GM23248 (cell line): ENCODE measurements at places on chromosomes 13 and 19. TPM values are rescaled to one million over a fixed set of nuclear protein-coding genes. Genes with fewer than 3 reads are reported as not detected.

- DNase-seq = no peak
These were observed 251.2 kb upstream of the SGCG start for GRCh38 chr13:22929381-22930126.

Gene NBEA
- total RNA-seq = 3.7 and 5.7 TPM in 2 replicates

- no peak for DNase-seq
These were observed 43.8 kb downstream of the DNM2 start for GRCh38 chr19:10761443-10762250.

- peak; percentile 56 for DNase-seq
These were observed 9.5 kb downstream of the GAS6 start for GRCh38 chr13:113854238-113855011.

GRCh38 chr19:38503077-38503410 is 69.6 kb downstream of the RYR1 start:
- no peak for DNase-seq

GRCh38 chr19:57566396-57567265 is 7.0 kb upstream of the ZNF550 start:
- DNase-seq = peak; percentile 47

Gene CCNA1
- total RNA-seq = not detected in 2 replicates

GRCh38 chr19:5131506-5132205 is 162.7 kb downstream of the KDM4B start:
- no peak for DNase-seq

DNA sequence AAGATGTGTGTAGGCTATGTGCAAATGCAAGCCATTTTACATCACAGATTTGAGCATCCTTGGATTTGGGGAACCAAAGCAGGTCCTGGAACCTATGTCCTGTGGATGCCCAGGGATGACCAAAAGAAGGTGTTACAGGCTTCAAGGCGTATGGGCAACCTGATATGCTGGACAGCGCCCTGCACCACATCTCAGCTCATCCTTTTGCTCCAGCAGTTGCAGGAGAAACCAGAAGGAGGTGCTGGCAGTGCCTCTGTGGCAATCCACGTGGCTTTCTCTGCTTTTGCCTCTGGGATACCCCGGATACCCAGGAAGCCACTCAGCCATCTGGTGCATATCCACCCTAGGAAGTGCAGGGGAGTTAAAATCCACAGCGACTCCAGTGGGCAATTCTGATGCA is 110.3 kb upstream of the VSTM2B start:
- peak; percentile 12 for DNase-seq

Gene ANKLE1
- 0.54 and 1.4 TPM in 2 replicates for total RNA-seq

GRCh38 chr13:24223341-24224231 is 63.1 kb downstream of the SPATA13 start:
- DNase-seq = no peak

GRCh38 chr19:1503089-1503924 is 9.5 kb downstream of the ADAMTSL5 start:
- peak; percentile 74 for DNase-seq

GRCh38 chr19:46945694-46946489 is 73.7 kb upstream of the NPAS1 start:
- peak; percentile 56 for DNase-seq

Gene TNNI3
- not detected in 2 replicates for total RNA-seq

Gene CD70
- not detected in 2 replicates for total RNA-seq

- DNase-seq = peak; percentile 91
These were observed 36.0 kb downstream of the MBNL2 start for GRCh38 chr13:97257800-97258799.

- peak; percentile 6 for DNase-seq
These were observed 804 bp upstream of the MIER2 start for GRCh38 chr19:345320-345879.

Gene MYO9B
- 49.1 and 71.8 TPM in 2 replicates for total RNA-seq

Gene IGFL3
- not detected in 2 replicates for total RNA-seq

Gene TGFBR3L
- total RNA-seq = 9.0 TPM in 1 of 2 replicates, not detected in the other

- DNase-seq = no peak
These were observed 45.5 kb downstream of the IER2 start for GRCh38 chr19:13195678-13196077.

Gene PABPC3
- total RNA-seq = under 0.01 TPM in 2 replicates

GRCh38 chr19:33684538-33685232 is 62.9 kb downstream of the CHST8 start:
- DNase-seq = no peak

DNA sequence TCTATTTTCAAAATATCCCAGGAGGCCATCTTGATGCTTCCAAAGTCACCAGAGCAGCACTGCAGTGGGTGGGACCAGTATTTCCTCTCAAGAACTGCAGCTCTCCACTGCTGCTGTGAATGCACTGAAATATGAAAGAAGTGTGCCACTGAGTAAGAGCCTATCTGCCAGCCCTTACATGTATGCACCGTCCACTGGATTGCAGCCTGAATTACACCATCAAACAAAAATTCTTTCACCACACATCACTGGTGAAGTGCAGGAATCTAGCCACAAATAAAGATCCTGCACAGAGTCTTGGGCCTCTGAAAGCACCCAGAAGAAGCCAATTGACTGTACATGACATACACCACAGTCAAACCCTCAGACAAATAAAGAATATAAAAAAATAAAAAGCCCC is 249.0 kb downstream of the LHFPL6 start:
- DNase-seq = peak; percentile 55

GRCh38 chr13:99231721-99232120 is 26.5 kb downstream of the GPR18 start:
- DNase-seq = no peak

GRCh38 chr13:30847650-30848307 is 58.3 kb upstream of the MEDAG start:
- DNase-seq = peak; percentile 99

Gene MEIOSIN
- not detected in 2 replicates for total RNA-seq

GRCh38 chr13:53105890-53106289 is 77.3 kb downstream of the OLFM4 start:
- no peak for DNase-seq

DNA sequence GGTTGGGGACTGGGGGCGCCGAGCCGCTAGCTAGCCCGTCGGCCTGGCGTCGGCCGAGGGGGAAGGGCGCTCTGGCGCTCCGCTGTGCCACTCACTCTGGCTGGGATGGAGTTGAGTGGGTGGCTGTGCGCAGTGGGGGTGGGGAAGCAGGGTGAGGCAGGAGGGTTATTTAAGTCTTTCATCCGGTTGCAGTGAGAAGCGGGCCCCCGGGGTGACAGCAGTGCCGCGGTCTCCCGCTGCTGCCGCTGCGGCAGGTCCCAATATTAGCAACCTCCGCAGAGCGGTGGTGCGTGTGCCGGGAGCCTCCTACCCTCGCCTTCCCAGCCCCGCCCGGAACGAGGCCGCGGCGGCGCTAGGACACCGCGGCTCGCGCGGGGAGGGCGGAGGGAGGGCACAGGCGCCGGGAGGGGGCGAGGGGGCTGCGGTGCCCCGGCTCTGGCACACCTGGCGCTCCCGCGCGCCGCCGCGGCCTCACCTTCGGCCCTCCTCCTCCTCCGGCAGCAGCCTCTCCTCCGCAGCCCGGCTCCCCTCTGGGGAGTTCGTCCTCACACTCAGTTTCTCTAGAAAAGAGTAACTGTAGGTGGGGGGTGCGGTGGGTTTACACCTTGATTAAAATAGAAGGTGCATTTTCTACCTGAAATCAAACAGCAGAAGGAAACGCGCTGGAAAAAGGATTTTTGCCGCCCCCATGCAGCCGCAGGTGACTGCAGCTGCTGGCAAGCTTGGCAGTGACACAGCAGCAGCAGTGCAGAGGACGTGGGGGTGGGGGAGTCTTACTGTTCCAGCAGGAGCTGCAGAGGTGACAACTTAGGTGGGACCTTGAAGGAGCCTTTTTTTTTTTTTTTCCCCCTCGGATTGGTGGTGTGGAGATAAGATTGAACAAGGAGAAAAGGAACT is 4.5 kb downstream of the FGF9 start:
- peak; percentile 25 for DNase-seq
